ENCODE measurements at places on chromosomes 3 and 15.

- no peak for DNase-seq
Observed at GRCh38 chr3:100087198-100087597, 27.1 kb downstream of the FILIP1L start.

GRCh38 chr3:171000281-171000680 is 26.2 kb downstream of the SLC2A2 start:
- DNase-seq: no peak

GRCh38 chr3:71887256-71887655 is 102.3 kb upstream of the PROK2 start:
- DNase-seq: no peak

DNA sequence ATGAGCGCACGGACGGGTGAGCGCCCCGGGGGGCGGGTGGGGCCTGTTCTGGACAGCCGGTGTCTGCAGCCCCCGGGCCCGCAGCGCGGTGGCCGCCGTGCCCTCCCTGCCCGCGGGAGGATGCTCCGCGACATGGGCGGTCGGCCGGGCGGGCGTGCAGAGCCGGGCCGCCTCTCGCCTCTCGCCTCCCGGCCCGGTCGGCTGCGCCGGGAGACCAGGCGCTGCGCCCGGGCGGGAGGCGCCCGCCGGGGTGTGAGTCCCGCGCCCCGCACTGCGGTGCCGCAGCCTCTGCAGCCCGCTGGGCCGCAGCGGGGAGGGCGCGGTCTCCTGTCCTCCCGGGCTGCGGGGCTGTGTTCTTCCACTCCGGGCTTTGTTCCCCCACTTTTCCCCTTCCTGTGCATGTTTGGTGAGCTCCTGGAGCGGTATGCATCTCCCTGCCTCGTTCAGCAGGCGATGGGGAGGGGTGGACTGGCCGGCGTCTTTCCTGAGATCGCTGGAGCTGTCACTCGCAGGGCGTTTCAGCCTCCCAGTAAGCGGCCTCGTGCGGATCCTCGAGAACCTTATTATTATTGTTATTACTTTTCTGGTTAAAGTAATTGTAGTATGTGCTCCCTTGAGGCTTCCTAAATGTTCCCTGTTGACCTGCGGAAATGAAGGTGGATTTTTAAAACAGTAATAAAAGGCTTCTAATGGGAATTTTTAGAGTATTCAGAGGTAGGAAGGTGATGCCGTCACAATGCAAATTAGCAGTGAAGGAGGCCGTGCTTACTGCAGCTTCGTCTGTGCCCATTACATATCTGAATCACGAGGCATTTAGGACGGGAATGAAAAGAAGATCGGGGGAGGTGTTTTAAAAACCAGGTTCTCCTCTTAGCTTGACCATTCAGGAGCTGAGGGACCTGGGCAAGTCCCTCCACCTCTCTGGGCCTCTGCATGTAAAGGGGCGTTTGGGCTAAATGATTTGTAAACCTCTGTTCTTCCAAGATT is 593 bp downstream of the TMOD2 start:
- DNase-seq: peak; percentile 37

- DNase-seq: peak; percentile 47
Observed at GRCh38 chr3:196166741-196167140, 44.5 kb downstream of the ZDHHC19 start.

- DNase-seq: no peak
Observed at GRCh38 chr3:58487140-58487886, 4.6 kb upstream of the KCTD6 start.

DNA sequence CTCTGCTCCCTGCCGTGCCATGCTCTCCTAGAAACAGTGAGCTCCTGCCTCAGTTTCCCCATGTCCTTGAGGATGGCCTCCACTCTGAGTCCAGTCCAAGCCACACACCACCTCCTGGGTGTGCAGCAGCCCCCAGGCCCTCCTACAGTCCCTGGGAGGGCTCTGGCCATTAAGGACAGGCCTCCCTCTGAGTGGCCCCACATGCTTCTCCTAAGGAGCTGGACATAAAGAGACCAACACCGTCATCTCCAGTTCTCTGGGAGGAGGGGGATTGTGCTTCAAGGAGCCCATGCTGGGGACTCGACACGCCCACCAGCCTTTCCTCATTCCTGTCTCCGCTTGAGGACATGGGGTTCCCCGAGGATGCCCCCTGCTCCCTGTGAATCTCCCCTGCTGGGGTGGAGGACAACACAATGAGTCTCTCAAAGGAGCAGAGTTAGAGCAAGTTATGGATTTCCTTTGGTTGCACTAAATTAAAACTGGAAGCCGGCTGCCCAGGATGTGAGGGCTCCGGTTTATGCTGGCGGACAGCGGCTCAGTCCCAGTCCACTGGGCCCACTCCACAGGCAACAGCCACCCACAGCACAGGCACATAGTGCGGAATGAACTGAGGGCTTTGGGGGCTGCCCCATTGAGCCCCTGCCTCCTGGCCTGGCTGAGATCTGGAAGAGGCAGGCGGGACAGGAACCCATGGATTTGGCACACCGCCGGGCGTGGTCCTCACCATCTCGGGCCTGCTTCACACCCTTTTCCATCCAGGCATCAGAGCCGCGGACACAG is 165.6 kb upstream of the IQSEC1 start:
- DNase-seq: no peak
